ENCODE measurements at places on chromosomes 13 and 19.
A peak's percentile ranks its signal among the peaks of the same experiment; 100 is the strongest.

DNA sequence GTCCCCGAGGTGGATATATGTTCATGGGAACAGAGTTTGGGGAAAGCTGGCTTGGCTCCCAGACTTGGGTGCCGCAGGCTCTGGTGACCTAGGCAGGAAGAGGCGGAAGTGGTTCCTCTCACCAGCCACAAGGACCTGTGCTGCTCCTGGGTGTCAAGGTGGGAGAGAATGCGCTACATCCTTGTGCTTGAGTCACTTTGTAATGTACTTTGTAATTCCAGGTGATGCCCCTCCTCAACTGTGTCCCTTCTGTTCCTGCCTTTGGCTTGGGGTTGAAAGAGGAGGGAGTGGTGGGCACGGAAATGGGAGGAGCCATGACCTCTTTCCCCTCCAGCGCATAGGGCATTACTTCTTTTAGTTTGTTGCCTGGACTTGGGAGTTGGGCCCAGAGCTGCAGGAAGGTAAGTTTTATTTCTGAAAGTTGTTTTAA, 10.9 kb downstream of the GARRE1 start:
- no peak for DNase-seq

DNA sequence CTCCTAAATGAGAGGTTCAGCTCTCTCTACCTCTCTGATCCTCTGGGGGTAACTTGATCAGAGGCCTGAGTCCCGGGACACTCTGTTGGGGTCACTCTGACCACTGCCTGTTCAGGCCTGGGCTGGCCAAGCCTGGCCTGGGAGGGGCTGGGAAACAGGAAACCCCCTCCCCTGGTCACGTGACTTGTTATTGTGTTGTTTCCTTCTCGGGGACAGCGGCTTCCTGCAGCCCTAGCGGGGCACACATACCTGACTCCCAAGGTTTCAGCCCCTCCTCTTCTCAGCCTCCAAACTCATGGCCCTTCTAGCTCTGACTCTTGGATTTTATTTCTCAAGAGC, at the start of gene USHBP1:
USHBP1 (minus strand) TSS at position 105 of the 339 bp plus-strand sequence. CDS start 446 bp downstream, outside the sequence.
- DNase-seq, result no peak

DNA sequence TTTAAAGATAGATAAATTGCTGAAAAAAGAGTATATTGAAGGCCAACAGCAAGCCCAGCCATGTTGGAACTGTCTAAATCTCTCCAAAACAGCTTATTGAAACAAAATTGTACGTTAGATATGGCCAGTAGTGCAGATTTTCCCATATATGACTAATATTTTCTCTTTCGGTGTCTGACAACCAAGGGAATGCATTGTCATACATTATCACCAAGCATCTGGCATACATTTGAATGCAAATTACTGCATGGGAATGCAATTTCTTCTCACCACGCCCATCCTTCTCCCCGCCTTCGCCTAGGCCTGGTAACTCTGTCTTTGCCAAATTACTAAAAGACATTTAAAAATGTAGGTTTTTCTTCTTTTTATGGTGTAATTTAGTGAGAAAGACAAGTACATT, 32.5 kb upstream of the IRS2 start:
- no peak for DNase-seq

GRCh38 chr19:33616346-33616745, 5.4 kb upstream of the CHST8 start:
- DNase-seq, result no peak

GRCh38 chr13:113863524-113864272, at the start of gene GAS6:
Gene GAS6, minus strand, starts transcription at chr13:113864076. Its CDS starts 156 bp downstream, at chr13:113863920.
- no peak for DNase-seq

DNA sequence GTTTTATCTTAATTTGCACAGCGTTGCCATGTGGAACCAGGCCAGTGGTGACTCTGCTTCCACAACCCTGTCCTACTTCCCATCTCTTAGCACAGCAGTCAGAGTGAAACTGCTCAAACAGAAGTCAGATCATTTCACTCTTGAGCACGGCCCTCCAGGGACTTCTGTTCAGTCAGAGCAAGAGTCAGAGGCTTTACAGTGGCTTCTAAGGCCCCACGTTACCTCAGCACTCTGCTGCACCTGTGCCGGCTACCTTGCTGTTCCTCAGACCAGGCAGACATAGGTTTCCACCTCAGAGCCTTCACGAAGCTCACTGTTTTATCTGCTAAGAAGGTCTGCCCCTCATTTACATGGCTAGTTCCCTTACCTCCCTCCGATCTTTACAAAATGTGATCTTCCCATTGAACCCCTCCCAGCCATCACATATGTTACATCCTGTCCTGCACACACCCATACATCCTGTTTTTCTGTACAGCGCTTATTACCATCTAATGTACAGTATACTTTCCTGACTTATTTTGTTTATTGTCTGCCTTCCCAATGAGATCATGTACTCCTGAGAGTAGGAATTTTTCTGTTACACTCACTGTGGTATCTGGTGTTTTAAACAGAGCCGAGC, 41.6 kb downstream of the TM9SF2 start:
- DNase-seq, result peak; percentile 76

DNA sequence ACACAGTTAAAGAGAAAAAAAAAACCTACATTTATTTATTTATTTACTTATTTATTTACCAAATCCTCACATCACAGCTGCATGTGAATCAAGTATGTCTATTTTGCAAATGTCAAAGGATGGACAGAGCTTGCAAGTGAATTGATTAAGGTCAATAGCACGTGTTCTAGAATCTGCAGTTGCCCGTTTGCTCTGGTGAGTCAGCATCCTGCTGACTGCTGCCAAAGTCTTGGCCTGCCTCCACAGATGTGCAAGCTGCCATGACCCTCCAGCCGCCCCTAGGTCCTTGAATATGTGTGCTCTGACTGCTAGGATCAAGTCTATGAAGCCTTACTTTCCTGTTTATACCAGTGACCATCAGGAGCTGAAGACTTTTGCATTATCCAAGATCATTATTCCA, 320.6 kb downstream of the GPC5 start:
- DNase-seq, result no peak

- no peak for DNase-seq
Measured at GRCh38 chr13:26465514-26465913, 92.0 kb upstream of the WASF3 start.

GRCh38 chr13:111572956-111573761, 252.7 kb downstream of the TEX29 start:
- DNase-seq, result no peak

DNA sequence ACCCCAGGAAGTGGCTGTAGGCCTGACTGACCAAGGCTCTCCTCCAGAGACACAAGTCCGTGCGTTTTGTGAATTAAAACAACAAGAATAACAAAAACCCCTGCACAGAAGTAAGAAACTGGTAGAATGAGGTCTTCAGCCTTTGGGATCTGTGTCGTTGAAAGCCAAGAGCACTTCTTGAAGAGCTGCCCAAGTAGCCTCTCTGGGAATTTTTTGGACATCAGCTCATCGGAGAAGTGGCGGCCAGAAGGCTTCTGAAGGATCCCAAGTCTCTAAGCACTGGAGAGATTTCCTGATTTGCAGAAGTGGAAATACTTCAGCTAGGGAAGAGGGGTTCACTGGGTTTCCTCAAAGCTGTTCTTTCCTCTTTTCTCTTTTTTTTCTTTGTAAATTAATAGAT, 100.4 kb upstream of the ZNF536 start:
- no peak for DNase-seq

GRCh38 chr13:32600890-32601289, 14.6 kb downstream of the PDS5B start:
- DNase-seq, result no peak

DNA sequence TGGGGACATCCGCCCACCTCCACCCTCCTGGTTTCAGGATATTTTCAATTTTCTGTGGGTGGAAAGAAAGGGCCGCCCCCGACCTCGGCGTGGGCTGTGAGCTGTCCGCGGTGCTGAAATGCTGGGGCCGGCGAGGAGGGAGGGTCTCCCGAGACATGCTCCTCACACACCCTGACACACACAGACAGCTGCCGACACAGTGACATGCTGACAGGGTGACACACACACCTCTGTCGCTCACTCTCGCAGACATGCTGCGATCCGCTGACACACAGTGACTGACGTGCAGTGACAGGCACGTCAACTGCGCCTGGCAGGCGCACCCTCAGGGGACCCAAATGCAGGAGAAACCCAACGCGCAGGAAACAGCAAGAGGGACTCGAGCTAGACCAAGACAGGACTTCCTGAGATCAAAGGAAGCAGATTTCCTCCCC, 25.1 kb upstream of the MEIS3 start:
- DNase-seq, result no peak

- DNase-seq, result no peak
Measured at GRCh38 chr19:17302391-17303166, 646 bp downstream of the ABHD8 start.

DNA sequence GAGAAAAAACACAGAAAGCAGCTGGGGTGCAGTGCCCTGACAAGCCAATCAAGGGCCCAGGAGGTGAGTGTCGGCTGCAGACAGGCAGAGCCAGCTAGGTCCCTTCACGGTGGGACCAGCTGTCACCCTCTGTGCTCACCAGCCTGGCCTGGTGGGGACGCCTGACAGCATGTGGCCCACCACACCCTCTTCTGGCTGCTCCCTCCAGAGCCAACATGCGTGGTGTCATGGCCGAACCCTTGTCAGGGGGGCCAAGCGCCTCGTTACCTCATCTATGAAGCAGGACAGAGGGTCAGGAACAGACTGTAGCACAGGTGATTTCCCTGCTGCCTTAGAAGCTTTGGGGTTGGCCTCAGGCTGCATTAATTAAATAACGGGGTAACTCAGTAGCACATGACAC, 40.0 kb upstream of the ISYNA1 start:
- DNase-seq, result no peak

- no peak for DNase-seq
Measured at GRCh38 chr13:110387451-110388107, 80.5 kb downstream of the COL4A2 start.

DNA sequence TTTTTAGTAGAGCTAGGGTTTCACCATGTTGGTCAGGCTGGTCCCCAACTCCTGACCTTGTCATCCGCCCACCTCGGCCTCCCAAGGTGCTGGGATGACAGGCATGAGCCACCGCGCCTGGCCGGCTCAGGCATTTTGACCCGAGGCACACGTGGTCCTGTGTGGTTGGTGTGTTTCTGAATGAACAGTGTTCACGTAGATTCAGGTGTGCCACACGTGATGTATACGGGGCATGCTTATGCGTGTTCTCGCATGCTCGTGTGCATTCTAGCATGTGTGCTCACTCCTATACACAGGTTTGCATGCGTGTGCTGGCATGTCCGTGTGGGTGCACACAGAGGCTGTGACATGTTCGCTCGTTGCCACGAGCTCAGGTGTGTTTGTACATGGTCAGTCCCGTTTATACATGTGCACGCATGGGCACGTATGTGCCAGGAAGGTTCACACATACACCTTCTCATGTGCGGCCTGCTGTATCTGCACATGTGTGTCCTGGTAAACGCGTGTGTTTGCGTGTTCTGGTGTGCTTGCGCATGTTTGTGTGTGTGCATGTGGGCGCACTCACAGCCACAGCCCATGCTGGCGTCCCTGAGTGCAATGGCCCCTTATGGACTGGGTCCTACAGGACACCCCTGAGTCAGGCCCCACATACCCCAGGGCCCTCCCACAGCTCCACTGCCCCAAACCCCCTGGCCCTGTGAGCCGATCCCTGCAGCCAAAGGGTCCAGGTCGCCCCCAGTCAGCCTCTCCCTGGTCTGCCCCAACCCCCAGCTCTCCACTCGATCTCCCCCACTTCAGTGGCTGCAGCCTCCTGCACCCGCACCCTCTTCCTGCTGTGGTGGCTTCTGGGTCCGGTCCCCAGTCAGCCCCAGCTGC, 20.6 kb upstream of the TCF3 start:
- no peak for DNase-seq

DNA sequence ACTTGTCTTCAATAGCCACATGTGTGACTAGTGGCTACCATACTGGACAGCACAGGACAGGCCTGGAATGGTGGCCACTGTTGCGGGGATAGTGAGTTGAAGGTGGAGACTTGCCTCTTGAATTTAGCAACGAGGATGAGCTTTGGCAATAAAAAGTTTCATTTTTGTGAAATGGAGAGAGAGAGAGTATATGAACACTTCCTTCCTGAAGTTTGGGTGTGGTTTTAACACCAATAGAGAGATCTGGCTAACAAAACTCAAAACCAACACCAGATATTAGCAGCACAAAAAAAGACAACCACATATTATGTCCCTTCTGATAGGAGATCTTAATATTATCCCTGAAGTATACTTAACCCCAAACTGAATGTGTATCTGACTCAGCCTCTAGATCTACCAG, 6.3 kb upstream of the LRFN3 start:
- DNase-seq, result no peak

DNA sequence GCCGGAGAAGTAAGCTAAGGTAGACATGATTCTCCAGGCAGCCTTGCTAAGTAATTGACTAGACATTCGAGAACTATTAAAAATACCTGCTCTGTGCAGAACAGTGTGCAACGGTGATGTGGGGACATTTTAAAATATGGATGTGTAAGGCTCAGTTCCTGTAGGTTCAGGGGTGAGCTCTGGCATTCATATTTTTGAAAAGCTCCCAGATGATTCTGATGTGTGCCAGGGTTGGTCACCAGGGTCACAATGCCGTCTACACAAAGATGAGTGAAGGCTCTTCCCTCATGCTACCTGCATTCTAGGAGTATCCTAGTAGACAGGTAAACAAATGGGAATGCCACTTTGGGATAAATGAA, 702 bp upstream of the EPSTI1 start:
- no peak for DNase-seq

DNA sequence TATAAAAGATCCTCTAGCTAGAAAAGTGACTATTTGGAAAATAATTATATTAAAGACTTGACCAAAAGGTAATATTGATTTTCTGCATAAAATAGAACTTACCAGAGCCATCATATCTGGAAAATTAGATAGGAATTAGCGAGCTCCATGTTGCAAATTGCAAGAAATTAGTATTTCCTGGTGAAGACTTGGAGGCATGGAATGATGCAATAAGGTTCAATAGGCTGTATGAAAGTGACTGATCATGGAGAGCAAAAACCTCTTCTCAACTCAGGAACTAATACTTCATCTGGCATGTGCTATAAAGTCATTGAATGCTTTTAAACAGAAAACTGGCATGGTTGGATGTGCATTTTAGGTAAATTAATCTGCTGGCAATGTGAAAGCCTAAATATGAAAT, 66.3 kb upstream of the UFM1 start:
- no peak for DNase-seq

DNA sequence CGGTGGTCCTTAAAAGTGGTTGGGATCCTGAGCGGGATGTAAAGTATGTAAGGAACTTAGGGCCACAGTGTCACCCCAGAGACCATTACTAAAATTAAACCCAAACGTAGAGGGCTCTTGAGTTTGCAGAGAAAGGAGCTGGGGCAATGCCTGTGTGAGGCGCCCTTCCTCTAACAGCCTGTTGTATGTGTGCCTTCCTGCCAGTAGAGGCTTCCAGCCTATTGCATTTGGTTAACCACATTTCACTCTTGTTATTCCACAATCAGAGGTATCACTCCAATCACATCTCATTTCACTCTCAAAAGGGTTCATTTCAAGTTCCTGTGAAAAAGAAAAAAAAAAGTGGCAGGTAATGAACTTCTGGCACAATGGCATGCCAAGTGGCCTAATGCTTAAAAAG, 29.4 kb downstream of the DIAPH3 start:
- DNase-seq, result no peak

- DNase-seq, result no peak
Measured at GRCh38 chr19:2425622-2426581, 1.5 kb downstream of the TIMM13 start.
